AG08396 (cell line): ENCODE measurements at places on chromosomes 2 and 18.

DNA sequence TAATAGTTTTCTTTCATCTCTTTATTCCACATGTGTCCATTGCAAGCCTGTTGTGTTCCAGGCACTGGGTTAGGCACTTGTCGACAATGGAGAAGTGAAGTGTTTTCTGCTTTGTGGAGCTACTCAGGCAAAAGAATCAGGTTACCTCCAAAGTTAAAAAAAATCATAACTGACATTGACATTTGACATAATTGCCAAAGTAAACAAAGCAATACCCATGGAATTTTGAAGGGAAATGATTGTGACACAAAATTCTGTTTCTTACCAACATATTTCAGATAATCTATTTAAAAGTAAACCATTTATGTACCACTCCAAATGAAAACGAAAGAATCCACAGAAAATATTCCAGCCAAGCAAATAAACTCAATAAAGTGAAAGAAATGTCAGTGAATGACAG is 6.4 kb upstream of the TGFA start:
- DNase-seq = no peak

DNA sequence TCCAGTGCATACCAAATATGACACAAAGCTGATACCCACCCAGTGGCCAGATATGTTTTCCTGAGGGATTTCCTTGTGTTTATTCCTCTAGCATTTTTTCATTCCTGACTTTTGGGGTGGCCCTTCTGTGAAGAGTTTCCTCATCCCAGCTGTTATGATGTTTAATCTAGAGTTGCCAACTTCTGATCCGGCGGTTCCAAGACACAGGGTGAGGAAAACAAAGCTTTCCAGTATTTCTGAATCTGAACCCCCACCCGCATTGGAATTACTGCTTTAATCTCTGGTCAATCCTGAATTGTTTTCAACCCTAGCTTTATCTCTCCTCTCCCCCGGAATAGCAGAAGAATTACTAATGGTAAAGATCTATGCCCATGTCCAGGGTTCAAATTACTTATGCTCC is 39.2 kb upstream of the PNPT1 start:
- DNase-seq = no peak

DNA sequence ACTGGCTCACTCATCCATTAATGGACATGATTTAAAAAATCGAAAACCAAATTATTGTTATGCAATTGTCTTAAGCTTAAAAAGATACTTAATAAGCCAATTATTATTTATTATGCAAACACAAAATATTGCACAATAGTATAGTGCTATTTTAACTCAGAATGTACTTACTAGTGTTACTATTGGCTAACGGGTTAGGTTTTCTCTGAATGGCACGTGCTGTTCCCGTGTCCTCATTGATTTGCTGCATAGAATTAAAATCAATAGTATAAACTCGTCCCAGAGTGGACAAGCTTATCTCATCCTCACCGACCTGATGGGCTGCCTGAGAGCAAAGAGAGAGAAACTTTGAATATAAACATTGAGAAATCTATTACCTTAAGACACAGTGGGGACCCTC is 91.2 kb upstream of the DNER start:
- no peak for DNase-seq

DNA sequence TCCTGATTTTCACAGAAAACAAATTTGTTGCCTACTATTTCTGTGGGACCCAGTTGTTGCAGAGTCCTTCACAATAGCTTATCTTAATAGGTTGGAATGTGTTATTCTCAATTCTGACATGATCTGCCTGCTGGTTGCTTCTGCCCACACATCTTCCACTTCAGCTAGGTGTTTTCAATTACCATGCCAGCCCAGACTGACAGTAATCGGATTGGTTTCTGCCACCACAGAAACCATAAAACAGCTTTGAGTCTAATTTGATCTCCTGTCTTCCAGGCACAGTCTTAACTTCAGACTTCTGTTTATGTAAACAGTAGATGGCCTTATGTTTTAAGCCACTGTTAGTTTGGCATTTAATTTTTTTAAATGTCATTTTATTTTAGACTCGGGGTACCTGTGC is 248.2 kb upstream of the RBMS1 start:
- DNase-seq = no peak

DNA sequence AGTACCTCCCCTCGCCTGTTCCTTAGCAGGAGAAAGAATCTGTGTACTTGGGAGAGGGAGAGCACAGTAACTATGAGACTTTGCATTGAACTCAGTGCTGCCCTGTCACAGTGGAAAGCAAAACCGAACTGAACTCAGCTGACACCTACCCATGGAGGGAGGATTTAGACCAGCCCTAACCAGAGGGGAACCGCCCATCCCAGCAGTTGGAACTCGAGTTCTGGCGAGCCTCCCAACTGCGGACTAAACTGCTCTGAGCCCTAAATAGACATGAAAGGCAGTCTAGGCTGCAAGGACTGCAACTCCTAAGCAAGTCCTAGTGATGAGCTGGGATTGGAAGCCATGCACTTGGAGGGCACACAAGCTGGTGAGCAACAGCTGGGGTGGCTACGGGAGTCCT is 110.4 kb downstream of the GRB14 start:
- DNase-seq = no peak

DNA sequence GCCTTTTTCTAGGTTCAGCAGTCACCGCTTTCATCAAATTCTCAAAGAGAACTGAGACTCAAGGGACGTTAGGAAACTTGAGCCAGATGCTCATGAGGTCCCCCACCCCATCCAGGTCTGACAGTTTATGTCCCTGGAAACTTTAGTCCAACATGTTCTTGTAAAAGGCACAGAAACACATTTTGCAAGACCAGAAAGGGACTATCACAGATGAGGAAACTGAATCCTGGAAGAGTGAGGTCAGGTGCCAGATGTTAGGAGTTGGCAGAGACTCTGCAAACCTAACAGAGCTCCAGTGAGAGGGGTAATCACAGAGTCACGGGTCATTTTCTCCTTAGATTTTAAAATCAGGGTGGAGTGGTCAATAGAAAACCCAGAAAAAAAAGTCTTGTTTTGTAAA is 76.6 kb downstream of the RDH14 start:
- no peak for DNase-seq

DNA sequence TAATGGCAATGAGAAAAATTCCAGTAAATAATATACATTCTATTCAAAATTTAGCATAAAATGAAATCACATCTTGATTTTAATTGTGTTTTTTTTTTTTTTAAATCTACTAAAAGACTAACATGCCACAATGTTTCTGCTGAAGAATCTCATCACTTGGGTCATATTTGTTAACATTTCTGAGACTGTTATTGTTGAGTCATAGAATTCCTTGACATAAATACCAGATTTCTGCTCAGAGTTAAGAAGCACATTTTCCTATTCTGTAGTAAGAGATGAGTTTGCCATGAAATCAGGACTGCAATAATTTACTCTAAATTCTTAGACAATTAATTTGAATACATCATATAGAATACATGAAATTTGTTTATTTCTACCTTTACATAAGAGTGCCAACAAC is 154.9 kb upstream of the KYNU start:
- no peak for DNase-seq

DNA sequence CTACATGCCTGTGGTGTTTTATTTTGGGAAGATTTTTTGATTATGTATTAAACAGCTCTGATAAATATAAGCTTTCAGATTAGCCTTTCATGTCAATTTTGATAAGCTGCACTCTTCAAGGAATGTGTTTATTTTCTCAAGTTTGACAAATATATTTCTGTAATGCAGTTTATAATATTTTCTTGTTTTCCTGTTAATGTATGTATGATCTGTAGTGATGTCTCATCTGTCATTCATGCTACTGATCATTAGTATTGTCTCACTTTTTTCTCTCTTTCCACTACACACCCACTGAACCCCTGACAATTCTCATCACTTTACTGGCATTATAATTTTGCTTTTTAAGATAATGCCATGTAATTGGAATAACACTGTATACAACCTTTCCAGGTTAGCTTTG is 100.9 kb downstream of the TMEM18 start:
- no peak for DNase-seq

- DNase-seq = no peak
Measured at GRCh38 chr2:122136056-122136455, 380.6 kb downstream of the TSN start.

DNA sequence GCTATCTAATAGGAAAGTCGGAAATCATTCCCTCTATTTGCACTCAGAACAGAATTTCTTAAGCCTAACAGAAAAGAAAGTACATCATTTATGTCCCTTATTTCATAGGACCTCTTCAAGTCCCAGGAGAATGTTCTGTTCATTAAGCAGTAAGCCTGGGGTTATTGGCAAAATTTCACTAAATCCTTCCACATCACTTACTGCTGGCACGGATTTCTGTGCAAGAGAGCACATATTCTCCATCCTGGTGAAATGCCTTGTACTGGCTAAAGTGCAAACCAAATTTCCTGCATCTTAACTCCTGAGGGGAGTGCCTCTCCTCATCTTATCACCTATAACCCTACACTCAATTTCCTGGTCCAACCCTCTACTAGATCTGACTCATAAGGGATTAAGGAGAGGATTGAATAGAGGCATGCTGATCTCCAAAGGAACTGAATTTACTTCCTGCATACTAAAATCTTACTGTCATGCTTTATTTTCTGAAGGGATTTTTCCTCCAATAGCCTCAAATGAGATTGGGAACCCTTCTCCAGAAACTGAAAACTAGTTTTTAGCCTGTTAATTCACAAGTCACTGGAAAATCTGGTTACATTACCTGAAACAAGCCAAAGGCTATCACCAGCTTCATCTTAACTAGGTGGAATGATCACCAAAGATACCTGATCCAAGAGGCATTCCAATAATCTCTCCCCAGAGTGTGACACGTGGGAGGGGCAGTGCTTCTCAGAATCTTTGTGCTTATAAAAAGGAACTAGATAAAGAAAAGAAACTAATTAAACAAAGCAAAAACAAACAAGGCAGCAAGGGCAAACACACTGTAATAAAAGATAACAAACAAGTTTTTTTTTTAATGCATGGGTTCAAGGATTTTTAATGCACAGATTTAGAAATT is 311.1 kb downstream of the NR4A2 start:
- DNase-seq = no peak

DNA sequence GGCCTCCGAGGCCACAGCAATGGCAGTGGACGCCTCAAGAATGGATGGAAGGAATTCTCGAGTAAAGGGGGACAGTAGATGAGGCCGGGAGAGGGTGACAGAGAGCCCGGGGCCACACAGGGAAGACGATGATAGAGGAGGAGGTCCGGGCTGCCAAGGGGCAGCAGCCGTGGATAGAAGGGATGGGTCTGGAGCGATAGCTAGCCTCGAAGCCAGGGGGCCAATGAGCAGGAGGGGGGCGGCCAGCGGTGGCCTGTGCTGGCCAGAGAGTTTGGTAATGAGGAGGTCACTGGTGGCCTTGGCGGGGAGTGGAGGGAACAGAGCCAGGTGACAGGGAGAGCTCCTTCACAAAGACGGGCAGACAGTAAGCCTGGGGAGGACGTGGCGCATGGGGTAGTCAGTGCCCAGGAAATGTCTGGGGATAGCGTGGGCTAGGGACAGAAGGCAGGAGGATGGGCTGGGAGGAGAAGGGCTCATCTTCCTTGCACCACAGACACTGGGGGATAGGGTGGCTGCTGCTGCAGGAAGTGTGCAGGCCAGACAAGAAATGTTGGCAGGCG is 87.8 kb upstream of the ASB18 start:
- DNase-seq = no peak

DNA sequence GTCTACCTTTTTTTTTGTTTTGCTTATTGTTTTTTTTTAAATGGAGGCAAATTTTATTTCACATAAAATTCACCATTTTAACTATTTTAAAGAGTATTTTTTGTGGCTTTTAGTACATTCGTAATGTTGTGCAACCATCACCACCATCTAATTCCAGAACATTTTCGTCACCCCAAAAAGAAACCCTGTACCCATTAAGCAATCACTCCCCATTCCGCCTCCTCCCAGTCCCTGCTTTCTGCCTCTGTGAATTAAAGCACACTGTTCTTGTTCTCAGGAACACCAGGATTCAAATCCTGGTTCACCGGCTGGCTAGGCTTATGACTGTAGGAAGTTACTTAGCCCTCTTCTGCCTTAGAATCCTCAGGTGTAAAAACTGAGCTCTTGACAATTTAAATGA is 36.9 kb upstream of the EPAS1 start:
- no peak for DNase-seq

DNA sequence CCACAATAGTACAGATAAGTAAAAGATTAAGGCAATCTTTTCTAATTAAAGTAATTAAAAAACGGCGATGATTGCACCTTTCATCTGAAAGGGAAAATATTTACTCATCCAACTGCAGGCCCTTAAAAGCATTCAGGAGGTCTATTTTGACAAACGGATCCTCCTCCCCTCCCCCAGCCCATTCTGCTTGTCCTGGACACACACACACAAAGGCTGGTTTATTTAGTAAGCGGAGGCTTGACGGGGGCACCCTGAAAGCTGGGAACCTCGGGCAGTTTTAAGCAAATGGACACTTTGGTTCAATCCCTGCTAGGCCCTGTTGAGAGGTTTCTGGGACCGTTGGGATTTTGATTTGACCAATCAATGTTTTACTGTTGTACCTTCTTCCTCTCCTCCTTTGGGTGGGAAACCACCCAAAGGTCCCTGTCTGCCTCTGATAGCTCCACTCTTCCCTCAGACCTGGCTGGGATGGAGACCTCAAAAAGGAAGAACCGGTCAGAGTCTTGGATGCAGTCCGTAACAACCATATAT is 135.8 kb upstream of the HAAO start:
- no peak for DNase-seq

DNA sequence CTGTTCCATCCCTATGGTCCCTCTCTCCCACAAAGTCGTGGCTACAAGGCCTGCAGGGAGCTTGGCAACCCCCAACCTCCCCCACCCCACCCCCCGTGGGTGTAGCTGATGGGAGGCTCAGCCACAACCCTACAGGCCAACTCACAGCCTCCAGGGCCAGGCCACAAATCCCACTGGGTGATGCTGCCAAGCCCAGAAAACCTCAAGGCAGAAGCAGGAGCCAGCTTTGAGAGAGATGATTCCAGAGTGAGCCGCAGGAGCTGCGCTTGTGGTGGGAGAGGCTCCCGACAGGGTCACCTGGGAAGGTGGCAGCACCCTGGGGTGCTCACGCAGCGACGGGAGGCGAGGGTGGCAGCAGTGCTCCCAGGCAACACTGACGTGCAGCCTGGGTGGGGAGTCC is 44.8 kb downstream of the ADCY3 start:
- no peak for DNase-seq
